Umbilical cord (tissue), 2 donors: ENCODE measurements at places on chromosomes 7 and 10.

GRCh38 chr7:27636326-27637006 lies 26.2 kb downstream of the HIBADH start:
- DNase-seq: no peak

GRCh38 chr10:37448161-37448560 lies 322.8 kb downstream of the ANKRD30A start:
- no peak for DNase-seq

- no peak for DNase-seq
Measured at GRCh38 chr10:116840389-116841075, 8.8 kb upstream of the ENO4 start.

- no peak for DNase-seq
Measured at GRCh38 chr10:118793545-118793944, 38.8 kb upstream of the CACUL1 start.

DNA sequence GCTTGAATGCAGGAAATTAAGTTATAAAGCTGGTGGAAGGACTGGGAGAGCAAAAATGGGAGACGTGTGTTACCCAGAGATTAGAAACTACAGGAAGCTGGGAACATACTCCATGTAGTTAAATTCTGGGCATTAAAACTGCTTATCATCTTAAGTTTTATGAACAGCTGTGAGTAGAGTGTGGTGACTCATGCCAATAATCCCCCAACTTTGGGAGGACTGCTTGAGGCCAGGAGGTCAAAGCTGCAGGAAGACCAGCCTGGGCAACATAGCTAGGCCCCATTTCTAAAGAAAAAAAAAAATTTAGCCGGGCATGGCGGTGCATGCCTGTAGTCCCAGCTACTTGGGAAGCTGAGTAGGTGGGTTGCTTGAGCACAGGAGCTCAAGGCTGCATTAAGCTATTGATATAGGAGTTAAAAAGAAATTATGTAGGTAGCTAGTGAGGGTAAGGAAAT lies 56.2 kb upstream of the SEPHS1 start:
- DNase-seq: peak; percentile 65

- no peak for DNase-seq
Measured at GRCh38 chr7:40475681-40475982, 340.8 kb downstream of the SUGCT start.

GRCh38 chr7:66142996-66143395 lies 28.3 kb downstream of the CRCP start:
- DNase-seq: no peak

DNA sequence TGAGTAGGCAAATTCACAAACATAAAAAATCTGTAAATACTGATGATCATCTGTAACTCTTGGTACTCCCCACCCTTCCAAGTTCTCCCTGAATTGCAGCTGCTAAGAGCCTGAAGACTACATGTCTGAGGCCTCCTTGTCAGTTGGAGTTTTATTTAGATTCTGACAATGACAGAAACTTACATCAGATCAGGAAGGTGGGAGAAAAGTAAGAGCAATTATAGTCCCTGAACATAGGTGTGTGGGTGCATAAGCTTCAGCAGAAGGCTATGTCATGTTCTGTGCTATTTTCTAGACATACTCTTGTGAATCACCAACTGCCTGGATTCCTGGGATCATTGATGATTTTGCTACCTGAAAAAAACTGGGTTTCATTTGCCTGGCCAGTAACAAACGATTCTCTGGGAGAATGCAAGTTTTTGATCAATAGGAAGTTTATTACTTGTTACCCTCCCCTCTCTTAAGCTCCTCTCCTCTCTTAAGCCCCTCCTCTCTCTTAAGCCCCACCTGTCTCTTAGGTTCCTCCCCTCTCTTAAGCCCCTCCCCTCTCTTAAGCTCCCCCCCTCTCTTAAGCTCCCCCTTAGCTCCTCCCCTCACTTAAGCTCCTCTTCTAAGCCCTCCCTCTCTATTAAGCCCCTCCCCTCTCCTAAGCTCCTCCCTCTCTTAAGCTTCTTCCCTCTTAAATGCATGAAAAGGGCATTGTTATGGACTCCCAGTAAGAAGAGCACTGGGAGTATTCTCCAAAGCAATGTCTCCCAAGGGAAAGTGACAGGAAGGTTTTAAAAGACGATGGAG lies 1183.4 kb upstream of the AUTS2 start:
- no peak for DNase-seq

- DNase-seq: no peak
Measured at GRCh38 chr7:35523292-35523691, 171.6 kb downstream of the HERPUD2 start.
